Activated CD4-positive, alpha-beta memory T cell treated with anti-CD3 and anti-CD28 coated beads, Interleukin-2, amount 10 ng/mL, durations not matched to agents 7 days and 5 days (primary cell): ENCODE measurements at places on chromosomes 7 and 10.

- DNase-seq = no peak
- no peak overlapping the region for H3K27ac ChIP-seq
- no peaks in the 10 kb centered on the region for H3K27me3 ChIP-seq
- no peaks in the 10 kb centered on the region for H3K4me1 ChIP-seq
Measured at GRCh38 chr7:32914184-32914583, 22.6 kb upstream of the KBTBD2 start.

DNA sequence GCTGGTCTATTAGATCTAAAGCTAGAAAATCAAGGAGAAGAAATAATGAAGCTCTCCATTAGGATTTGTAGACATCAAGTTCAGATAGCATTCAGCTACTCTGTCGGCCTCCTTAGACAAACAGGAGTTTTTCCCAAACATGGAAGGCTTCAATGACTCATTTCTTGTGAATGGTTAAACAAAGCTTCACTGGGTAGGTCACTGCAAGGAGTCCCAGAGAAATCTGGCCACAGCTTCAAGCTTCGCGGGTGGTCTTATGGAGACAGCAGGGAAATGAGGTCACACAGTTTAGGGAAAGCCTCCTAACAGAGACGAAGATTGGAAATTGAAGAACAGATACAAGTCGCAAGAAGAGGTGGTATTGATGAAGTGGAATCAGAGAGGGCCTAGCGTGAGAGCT lies 22.6 kb upstream of the LRRC72 start:
- no peaks in the 10 kb centered on the region for H3K4me1 ChIP-seq
- no peak for DNase-seq
- no peaks in the 10 kb centered on the region for H3K36me3 ChIP-seq
- peaks cover 4% of the 10 kb centered on the region for H3K27me3 ChIP-seq

GRCh38 chr7:131076032-131076431 lies 251.6 kb upstream of the MKLN1 start:
- no peak overlapping the region for H3K4me3 ChIP-seq
- DNase-seq = no peak
- H3K27ac ChIP-seq = no peak overlapping the region
- no peaks in the 10 kb centered on the region for H3K27me3 ChIP-seq

DNA sequence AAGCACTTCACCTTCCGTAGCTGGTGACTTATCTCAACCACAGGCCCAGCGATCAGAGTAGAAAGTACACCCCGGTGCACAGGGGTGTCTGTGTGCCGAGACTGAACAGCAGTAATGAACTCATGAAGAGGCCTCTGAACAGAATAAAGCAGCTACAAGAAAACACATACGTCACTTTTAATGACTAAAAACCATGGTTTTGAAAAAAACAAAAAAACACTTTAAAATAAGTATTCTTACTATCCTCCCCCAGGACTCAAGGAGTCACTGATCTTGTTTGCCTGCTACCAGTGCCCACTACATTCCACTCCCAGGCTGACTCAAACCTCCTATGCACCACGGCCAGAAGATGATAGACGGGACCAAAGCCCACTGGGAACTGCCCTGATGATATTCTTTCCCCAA lies 53.8 kb downstream of the NCAPG2 start:
- H3K36me3 ChIP-seq = peaks cover 74% of the 10 kb centered on the region
- H3K4me3 ChIP-seq = no peak overlapping the region
- peaks cover 15% of the 10 kb centered on the region for H3K4me1 ChIP-seq
- H3K27me3 ChIP-seq = no peaks in the 10 kb centered on the region
